Fibroblast of mammary gland (primary cell): ENCODE measurements at places on chromosomes 7 and 10.

DNA sequence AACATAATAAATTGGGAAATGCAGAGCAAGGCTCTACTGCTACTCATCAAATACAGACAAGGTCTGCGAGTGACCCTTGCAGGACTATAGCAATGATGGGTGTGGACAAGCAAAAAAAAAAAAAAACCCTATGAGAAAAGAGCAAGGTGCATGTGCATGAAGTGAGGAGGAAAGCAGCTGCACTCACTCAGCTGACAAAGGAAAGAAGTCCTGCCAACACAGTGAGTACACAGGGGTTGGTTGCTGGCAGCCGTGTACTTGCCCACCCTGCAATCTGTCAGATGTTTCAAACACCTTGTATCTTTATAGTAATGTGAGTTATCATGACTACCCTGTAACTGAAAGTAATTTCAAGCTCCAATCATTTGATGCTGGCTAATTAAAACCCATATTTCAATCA is 20.5 kb downstream of the CHCHD3 start:
- no peak for DNase-seq

DNA sequence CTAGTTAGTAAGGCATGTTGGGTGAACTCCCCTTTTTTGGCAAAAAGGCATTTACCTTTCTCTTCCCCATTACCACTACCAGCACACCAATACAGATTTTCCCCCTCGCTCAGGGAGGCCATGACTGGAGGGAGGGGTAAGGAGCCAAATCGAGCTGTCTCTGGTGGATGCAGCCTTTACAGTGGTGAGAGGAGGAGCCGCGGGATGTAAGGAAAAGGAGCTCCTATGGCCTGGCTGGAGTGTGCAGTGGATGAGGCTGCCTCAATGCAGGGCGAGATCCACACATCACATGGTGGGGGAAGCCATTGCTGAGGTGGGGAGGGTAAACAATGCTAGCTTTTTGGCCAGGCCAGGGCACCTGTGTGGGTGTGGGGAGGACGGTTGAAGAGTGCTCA is 416.2 kb downstream of the EXOC4 start:
- no peak for DNase-seq

DNA sequence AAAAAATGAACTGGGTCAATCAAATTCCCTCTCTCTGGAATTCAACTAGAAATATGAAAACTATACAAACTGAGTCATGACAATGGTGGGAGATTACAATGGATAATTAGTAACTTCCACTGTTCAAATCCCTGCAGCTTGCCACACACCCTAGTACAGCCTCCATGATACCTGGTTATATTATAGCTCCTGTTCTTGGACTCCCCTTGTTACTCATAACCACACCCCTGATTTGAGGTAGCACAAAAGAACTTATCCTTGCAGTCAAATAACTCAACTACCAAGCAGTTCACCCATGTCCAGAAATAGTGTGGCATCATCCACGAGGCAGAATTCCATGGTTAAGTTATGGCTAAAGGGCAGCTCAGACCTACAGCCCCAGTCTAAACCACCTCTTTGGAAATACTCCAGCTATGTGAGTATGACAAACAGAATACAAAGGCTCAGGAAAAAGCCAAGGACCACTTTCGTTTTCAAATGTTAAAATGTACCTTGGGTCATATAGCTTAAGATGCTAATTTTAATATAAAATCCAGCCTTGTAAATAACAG is 164.7 kb downstream of the CPEB3 start:
- DNase-seq, result no peak

DNA sequence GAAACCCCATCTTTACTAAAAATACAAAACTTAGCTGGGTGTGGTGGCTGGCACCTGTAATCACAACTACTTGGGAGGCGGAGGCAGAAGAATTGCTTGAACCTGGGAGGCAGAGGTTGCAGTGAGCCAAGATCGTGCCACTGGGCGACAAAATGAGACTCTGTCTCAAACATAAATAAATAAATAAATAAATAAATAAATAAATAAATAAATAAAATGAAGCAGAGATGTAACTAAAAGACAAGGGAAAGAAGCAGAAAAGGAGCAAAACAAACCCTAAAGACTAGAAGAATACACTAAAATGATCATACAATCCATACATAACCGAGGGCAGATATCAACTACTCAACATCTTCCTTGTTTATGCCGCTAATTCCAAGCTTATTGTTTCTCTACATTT is 209.8 kb downstream of the TYW1 start:
- DNase-seq, result no peak

GRCh38 chr7:17665029-17665428 is 275.3 kb downstream of the SNX13 start:
- no peak for DNase-seq

GRCh38 chr10:119409385-119409784 is 133.1 kb downstream of the RGS10 start:
- DNase-seq, result no peak

- no peak for DNase-seq
Measured at GRCh38 chr7:25578991-25579777, 350.9 kb upstream of the NPVF start.

GRCh38 chr7:107981466-107981865 is 21.5 kb downstream of the LAMB1 start:
- no peak for DNase-seq

DNA sequence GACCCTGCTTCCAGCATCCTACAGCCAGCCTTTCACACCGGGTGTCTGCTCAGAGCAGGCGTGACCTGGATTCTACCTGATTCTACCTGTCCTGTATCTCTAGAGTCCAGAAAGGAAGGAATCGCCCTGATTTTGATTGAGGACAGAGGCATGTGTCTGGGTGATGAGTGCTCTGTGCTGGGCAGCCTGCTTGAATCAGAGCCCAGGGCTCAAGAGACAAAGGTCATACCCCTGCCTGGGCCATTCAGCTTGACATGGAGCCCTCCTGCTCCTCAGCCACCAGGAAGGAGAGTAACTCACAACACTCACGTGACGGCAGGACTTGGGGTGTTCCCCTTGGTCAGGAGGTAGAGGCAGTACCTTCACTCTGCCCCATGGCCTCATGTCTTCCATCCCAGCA is 11.2 kb downstream of the GAD2 start:
- no peak for DNase-seq

- DNase-seq, result peak; percentile 97
Measured at GRCh38 chr7:75842836-75843446, 29.3 kb upstream of the CCL24 start.

- DNase-seq, result no peak
Measured at GRCh38 chr7:84786073-84786472, 400.8 kb downstream of the SEMA3D start.

GRCh38 chr7:47804767-47805545 is 143.3 kb downstream of the PKD1L1 start:
- DNase-seq, result peak; percentile 24

DNA sequence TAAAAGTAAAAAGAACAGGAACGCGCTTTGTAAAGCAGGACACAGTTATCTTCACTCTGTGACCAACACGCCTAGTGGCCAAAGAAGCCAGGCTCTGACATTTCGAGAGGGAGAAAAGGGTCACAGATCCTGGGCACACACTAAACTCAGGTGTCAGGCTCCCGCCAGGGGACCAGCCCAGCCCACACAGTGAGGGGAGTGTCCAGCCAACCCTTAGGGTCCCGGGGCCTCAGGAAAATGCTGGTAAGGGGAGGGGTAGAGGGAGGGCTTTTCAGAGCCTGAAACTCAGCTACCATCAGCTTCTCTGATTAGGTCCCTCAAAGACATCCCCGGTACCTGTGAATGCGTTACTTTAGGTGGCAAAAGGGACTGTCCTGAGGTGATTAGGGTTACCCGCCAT is 16.6 kb downstream of the ANXA11 start:
- no peak for DNase-seq

- DNase-seq, result no peak
Measured at GRCh38 chr7:12314199-12314598, 89.5 kb downstream of the VWDE start.

GRCh38 chr7:54788664-54789063 is 29.7 kb upstream of the SEC61G start:
- peak; percentile 93 for DNase-seq

GRCh38 chr10:114271075-114271778 is 32.2 kb downstream of the VWA2 start:
- no peak for DNase-seq

DNA sequence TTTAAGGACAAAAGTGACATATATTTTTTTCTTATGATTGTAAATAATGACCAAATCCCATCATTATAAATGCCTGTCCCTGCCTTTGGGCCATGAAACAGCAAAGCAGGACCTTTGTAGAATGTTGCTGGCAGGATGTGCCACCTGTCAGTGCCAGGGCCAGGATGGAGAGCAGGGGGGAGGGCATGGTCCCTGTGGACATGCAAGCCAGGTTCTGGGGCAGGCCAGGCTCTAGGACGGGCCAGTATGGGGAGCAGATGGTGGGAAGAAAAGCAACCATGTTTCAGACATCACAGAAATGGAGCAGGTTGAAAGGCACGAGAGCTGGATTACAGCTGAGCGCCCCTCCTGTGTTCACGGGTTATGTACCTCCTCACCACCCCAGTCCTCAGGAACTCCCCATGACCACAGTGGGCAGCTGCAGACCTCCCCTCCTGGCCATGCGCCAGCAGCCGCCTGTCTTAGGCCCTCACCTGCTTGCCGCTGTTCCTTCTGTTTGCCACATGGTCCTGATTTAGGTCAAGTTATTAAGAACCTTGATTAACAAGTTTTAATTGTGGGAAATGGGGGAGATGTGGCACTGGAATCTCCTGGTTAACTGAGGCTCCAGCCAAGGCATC is 210.4 kb downstream of the PAXIP1 start:
- DNase-seq, result no peak

GRCh38 chr7:45589915-45590678 is 15.9 kb downstream of the ADCY1 start:
- DNase-seq, result no peak

DNA sequence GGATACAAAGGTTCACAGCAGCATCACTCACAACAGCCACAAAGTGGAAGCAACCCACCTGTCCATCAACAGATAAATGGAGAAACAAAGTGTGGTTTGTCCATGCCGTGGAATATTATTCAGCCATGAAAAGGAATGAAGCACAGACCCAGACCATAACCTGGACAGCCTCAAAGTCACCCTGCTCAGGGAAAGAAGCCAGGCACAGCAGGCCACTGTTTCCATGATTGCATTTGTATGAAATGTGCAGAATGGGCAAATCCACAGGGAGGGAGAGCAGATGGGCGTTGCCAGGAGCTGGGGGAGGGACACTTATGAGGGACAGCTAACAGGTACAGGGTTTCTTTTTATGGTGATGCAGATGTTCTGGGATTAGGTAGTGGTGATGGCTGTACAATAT is 30.3 kb downstream of the FOXL3 start:
- DNase-seq, result no peak

GRCh38 chr10:47223236-47223635 is 76.8 kb upstream of the GDF10 start:
- DNase-seq, result no peak

GRCh38 chr7:84372155-84372621 is 177.6 kb upstream of the SEMA3A start:
- peak; percentile 97 for DNase-seq

DNA sequence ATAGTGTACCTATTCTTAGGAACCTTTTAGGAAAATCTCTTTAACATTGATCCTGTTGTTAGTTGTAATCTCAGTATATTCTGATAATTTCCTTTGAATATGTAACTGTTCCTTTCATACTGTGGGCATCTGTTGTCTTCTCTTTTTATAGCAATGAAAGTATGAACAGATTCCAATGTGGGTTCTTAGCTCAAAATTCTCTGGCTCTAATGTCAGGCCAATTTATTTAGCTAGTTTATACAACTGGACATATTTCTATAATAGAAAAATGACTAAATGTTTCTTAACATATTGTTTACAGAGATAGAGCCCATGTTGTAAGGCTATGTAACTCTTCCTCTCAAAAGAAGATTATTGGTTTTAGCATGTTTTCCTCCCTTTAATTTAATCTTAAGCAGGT is 363.2 kb downstream of the AUTS2 start:
- no peak for DNase-seq

- DNase-seq, result peak; percentile 47
Measured at GRCh38 chr7:85103357-85103756, 83.5 kb downstream of the SEMA3D start.

DNA sequence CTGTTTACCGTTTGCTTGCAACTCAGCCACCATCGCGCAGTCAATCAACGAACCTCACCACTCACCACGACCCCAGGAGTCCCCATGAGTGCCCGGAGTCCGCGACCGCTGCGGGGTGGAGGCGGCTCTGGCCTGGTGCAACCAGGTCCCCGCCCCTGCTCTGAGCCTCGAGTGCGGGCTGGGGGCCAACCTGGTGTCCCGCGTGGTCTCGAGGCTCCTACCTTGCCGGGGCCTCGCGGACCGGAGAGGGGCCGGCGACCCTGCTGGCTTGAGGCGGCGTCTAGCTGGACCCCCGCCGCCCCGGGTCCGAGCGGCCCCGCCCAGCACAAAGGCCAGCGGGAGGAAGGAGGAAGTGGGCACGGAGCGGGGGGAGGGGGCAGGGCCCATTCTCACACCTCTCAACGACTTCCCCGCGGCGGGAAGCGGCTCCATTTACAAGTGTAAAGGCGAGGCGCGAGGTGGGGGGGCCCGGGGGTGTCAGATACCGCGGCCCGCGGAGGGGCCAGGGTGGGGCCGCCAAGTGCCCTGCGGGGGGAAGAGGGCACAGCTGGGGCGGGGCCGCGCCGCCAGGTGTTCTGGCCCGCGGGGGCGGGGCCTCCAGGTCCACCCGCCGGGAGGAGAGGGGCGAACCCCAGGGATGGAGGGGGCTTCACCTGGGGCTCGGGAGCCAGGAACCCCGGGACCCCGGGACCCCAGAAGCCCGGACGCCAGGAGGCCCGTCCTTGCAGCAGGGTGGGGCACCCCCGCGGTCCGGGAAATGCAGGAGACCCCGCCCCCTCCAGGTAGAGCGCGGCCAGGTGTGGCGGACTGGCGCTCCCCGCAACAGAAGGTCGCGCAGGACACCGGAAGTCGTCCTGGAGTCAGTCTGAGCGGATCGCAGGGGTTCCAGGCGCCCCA is 8.6 kb downstream of the CTBP2 start:
- no peak for DNase-seq

GRCh38 chr7:33698692-33699128 is 206.6 kb upstream of the BMPER start:
- DNase-seq, result no peak

DNA sequence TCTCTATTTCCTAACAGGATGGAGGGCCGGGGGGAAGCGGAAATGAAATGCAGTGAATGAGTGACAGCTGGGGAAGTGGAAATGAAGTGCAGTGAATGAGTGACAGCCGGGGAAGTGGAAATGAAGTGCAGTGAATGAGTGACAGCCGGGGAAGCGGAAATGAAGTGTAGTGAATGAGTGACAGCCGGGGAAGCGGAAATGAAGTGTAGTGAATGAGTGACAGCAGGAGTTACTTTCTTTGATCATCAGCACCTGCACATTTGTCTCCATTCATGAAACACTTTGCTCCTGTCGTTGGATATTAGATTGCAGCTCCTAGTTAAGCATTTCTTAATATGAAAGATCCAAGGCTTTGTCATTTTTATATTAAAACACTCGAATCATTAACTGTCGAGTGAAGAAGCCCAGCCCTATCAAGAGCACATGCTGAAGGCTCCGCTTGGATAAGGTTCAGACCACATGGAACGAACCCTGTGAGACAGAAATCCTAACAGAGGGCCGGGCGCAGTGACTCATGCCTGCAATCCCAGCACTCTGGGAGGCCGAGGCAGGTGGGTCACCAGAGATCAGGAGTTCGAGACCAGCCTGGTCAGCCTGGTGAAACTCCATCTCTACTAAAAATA is 406.0 kb upstream of the ADARB2 start:
- no peak for DNase-seq
